Renal cortex interstitium (tissue), 15 donors: ENCODE measurements at places on chromosomes 7 and 10. TPM values are rescaled to one million over a fixed set of nuclear protein-coding genes. Genes with fewer than 3 reads are reported as not detected.

GRCh38 chr7:100353685-100354330, 4.1 kb upstream of the PILRB start:
- DNase-seq = no peak

- no peak for DNase-seq
Observed at GRCh38 chr10:76205361-76205760, 773.9 kb downstream of the LRMDA start.

- no peak for DNase-seq
Observed at GRCh38 chr7:144397086-144397485, 6.4 kb downstream of the NOBOX start.

DNA sequence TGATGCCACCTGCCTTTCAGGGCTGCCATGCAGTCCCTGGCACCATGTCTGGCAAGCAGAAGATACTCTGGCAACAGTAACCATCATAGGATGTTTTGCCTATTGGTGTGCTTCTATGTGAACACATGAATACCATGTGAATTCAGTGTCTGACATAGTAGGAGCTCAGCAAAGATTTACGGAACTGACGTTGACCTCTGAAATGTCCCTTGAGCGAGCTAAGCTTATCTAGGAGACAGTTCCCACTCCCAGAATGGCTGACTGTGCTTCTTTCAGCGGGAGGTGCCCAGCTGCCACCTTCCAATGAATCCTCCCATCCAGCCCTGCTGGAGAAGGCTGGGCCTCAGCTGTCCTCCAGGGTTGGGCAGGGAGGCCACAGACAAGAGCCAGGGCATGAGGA, 71.2 kb upstream of the LRRC18 start:
- DNase-seq = no peak

The AHCYL2 gene
- 35.0 TPM for polyA plus RNA-seq
